ENCODE measurements at places on chromosomes 1 and 21. TPM values are rescaled to one million over a fixed set of nuclear protein-coding genes. Genes with fewer than 3 reads are reported as not detected.

The USH2A gene
- 0.55 TPM for total RNA-seq

The CASZ1 gene
- total RNA-seq = 28.5 TPM

The CLDN17 gene
- not detected for total RNA-seq

The CD1E gene
- total RNA-seq = not detected

The MPL gene
- not detected for total RNA-seq

The CD1B gene
- not detected for total RNA-seq

The WDTC1 gene
- total RNA-seq = 51.4 TPM

The C1orf185 gene
- not detected for total RNA-seq

The PTP4A2 gene
- total RNA-seq = 157 TPM

The PLEKHA6 gene
- total RNA-seq = 71.5 TPM

The KPNA6 gene
- total RNA-seq = 67.0 TPM

The RHD gene
- total RNA-seq = not detected

The S100A3 gene
- 1.5 TPM for total RNA-seq

The FMO1 gene
- not detected for total RNA-seq

The CELA3A gene
- total RNA-seq = 1.5 TPM

The OR4F29 gene
- not detected for total RNA-seq

The MUL1 gene
- total RNA-seq = 23.2 TPM

The FCRL1 gene
- total RNA-seq = not detected

The SLC9C2 gene
- not detected for total RNA-seq

The USP48 gene
- total RNA-seq = 84.9 TPM

The RWDD3 gene
- 32.2 TPM for total RNA-seq

The NOS1AP gene
- total RNA-seq = 6.0 TPM

The B3GALT2 gene
- total RNA-seq = 0.79 TPM

The DCST1 gene
- total RNA-seq = not detected

The ANGPTL3 gene
- total RNA-seq = not detected

The HES2 gene
- 0.07 TPM for total RNA-seq

The ADCY10 gene
- 0.55 TPM for total RNA-seq

The TNFRSF4 gene
- total RNA-seq = 0.33 TPM

The FOXO6 gene
- 2.8 TPM for total RNA-seq

The OR2AJ1 gene
- total RNA-seq = not detected

The CRTC2 gene
- 41.9 TPM for total RNA-seq

The RBM34 gene
- total RNA-seq = 68.4 TPM

The ASCL5 gene
- total RNA-seq = 0.26 TPM

The AGT gene
- total RNA-seq = 12.5 TPM

The SPRR2F gene
- total RNA-seq = 4.0 TPM

The CCDC17 gene
- total RNA-seq = 5.8 TPM

The GJA8 gene
- not detected for total RNA-seq

The DCDC2B gene
- total RNA-seq = not detected

The IFI44L gene
- total RNA-seq = not detected

The NBPF10 gene
- 3.4 TPM for total RNA-seq

The PM20D1 gene
- not detected for total RNA-seq

The CFHR3 gene
- total RNA-seq = 0.31 TPM

The RNF186 gene
- not detected for total RNA-seq

The ZBTB8B gene
- 4.7 TPM for total RNA-seq

The DMBX1 gene
- total RNA-seq = not detected

The CHRNB2 gene
- total RNA-seq = 3.2 TPM

The BTBD8 gene
- 8.2 TPM for total RNA-seq

The PROK1 gene
- total RNA-seq = not detected

The ELF3 gene
- 71.9 TPM for total RNA-seq

The NBPF6 gene
- total RNA-seq = not detected
